Activated CD8-positive, alpha-beta memory T cell treated with anti-CD3 and anti-CD28 coated beads for 24 hours (primary cell): ENCODE measurements at places on chromosomes 16 and 17.
A peak's percentile ranks its signal among the peaks of the same experiment; 100 is the strongest.

- DNase-seq: no peak
Observed at GRCh38 chr17:28911411-28912045, 8.6 kb upstream of the DHRS13 start.

DNA sequence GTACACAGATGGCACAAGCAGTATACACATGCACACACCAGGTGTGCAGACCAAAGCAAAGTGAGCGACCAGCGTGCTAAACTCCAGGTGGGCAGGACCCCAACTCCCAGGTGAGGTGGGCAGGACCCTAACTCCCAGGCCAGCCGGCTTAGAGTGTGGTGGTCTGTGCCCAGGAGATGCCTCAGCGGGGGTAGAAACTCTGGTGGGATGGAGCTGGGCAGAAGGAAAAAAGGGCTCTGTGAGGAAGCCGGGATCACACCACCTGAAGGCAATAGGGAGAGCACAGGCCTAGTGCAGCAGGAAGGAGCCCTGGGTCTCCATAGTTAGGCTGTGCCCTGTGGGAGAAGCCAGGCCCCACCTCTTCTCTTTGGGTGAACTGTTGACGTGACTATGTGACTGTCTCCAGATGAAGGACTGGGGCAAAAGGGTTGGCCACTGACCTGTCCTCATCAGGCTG is 1.6 kb upstream of the FOXJ1 start:
- no peak for DNase-seq

- DNase-seq: no peak
Observed at GRCh38 chr17:70251706-70252105, 82.4 kb downstream of the KCNJ2 start.

- DNase-seq: no peak
Observed at GRCh38 chr16:84628226-84628731, 10.4 kb upstream of the COTL1 start.

DNA sequence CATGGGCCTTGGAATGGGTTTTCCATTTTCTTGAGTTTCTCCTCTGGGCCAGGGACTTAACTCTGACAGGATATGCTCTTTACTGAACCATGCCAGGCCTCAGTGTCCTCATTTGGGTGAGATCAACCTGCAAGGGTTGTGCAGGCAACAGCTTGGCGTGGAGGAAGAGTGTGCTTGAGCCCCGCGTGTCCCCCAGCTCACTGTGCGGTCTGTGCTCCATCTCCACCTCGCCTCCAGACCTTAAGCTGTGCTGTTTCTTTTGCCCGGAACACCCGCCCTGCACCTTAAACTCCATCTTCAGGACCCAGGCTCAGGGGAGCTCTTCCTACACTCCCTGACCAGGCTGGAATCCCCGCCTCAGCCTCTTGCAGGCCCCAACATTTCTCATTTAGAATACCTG is 9.7 kb downstream of the RUSF1 start:
- no peak for DNase-seq

- no peak for DNase-seq
Observed at GRCh38 chr17:5785867-5786509, 201.7 kb upstream of the NLRP1 start.

- DNase-seq: no peak
Observed at GRCh38 chr16:62625326-62625725, 589.1 kb upstream of the CDH8 start.

GRCh38 chr17:77499699-77500435 is 359.1 kb downstream of the SEC14L1 start:
- no peak for DNase-seq

GRCh38 chr17:79341222-79341780 is 266.7 kb downstream of the ENGASE start:
- DNase-seq: no peak

GRCh38 chr17:51799981-51800380 is 358.5 kb downstream of the CA10 start:
- DNase-seq: no peak

DNA sequence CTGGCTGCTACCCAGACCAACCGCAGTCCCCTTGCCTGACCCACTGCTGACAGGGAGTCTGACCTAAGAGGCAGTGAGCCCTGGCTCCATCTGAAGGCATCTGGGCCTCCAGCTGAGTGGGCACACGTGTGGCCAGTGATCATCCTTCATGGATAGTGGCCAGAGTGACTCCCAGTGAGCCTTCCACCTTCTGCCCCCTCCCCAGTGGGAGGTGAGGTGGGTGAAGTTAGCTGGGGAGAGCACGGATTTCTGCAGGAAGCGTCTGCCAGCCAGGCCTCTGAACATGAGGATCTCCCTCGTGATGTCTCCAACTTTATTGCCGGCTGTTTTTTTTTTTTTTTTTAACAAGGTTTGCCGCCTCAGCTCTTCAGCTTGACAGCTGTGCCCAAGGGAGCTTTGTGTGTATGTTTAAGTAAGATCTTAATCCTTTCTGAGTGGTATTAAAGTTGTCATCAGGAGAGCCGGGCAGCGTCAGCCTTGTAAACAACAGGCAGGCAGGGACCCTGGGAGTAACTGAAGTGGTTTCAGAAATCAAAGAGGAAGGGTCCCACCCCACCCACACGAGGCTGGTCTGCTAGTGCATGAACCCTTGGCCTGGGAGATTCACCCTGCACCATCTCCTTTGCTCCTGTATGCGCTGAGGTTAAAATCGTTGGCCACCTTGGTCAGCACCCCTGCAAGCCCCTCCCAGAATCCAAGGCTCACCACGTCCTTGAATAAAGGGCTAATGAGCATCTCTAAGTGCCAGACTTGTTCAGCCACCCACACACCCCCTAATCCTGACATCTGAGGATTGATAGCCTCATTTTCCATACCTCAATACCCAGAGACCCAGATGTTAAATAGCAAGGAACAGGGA is 33.3 kb downstream of the RHBDL3 start:
- DNase-seq: no peak

- no peak for DNase-seq
Observed at GRCh38 chr16:57637424-57637823, 9.0 kb downstream of the ADGRG1 start.

DNA sequence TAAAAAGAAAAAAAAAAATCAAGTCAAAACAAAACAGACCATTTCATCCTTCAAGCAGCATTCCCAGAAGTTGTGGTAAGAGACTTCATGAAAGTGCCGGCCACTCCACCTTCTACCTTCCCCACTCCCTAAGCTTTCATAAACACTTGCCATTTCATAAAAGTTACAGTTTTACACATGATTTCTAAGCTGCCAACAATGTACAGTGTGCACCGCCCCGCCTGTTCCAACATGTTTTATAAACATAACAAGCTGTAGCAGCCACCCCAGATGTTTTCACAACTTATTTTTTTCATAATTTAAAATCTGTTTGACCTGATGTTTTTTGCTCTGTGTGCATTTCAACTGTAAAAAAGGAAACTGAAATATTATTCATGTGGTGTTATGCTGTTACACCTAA is 608.1 kb downstream of the TOX3 start:
- DNase-seq: no peak

- DNase-seq: no peak
Observed at GRCh38 chr17:7704601-7705268, at the start of gene EFNB3. TSS of gene EFNB3 (plus strand) at chr17:7705202. CDS start at chr17:7705599, 397 bp downstream.

DNA sequence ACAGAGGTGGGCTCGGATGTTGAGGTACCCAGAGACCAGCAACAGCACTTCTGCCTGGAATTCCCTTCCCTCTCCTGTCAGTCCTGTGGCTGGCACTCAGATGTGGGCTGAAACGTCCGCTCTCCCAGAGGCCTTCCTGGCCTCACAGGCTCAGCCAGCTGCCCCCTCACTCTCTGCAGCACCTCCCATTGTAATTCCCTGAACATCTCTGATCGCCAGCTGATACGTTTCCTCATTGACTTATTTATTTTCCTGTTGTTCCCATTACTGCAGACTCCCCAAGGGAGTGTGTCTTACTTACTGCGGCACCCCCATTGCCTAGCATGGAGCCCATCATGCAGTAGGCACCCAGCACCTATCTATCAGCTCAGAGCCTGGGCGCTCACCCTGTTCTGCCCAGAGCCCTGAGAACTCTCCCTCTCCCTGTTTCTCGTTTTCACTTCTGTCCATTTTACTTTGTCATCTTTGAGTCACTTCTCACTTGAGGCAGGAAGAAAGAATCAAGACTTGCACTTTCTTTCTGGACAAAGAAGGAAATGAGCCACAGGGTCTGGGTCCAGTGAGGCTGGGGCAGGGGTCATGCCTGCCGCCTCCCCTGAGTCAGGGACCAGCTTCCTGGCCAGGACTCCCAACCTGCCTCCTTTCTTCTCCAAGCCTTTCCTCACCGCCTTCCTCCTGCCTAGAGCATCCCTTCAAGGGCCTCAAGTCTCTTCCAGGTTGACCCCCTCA is 10.2 kb downstream of the CDH5 start:
- no peak for DNase-seq

DNA sequence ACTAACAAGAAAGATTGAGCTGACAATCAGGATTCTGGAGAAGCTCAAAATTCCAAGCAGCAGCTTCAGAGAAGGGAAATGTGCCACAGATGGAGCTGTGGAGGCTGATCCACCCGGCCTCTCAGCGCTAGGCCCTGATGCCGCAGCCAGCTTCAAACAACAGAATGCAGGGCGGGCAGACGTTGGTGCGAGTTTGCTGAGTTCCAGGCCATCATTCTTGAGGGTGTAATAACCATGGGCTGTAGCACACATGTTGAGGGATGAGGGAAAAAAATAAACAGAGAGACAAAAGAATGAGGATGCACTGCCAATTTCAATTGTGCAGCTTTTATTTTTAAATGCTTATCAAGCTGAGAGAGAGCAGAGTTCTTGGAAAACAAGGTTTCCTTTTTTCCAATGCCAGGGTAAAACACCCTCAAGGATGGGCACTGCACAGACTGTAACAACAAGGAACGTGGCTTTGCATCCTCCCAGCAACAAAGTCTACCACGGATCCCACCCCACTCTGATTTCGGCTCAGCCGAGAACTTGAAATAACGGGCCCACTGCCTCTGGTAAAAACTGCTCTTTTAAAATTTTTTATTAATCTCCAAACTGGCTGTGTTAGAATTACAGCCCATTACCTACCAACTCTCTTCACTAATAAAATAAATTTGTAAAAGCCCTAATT is 90.2 kb downstream of the SMG6 start:
- DNase-seq: peak; percentile 35

- no peak for DNase-seq
Observed at GRCh38 chr17:8151641-8152111, 528 bp downstream of the PER1 start.
